ENCODE measurements at places on chromosomes 5 and 9.

GRCh38 chr5:2658447-2658846, 93.0 kb downstream of the IRX2 start:
- no peak for DNase-seq

GRCh38 chr9:72601615-72602014, 80.2 kb downstream of the TMC1 start:
- DNase-seq: no peak

- DNase-seq: no peak
Measured at GRCh38 chr9:37911271-37911681, 7.3 kb upstream of the SLC25A51 start.

GRCh38 chr9:87546704-87547103, 49.0 kb downstream of the DAPK1 start:
- no peak for DNase-seq

Data from T1000 (cell line).